ENCODE measurements at places on chromosomes 2 and 18. TPM values are rescaled to one million over a fixed set of nuclear protein-coding genes. Genes with fewer than 3 reads are reported as not detected.

DNA sequence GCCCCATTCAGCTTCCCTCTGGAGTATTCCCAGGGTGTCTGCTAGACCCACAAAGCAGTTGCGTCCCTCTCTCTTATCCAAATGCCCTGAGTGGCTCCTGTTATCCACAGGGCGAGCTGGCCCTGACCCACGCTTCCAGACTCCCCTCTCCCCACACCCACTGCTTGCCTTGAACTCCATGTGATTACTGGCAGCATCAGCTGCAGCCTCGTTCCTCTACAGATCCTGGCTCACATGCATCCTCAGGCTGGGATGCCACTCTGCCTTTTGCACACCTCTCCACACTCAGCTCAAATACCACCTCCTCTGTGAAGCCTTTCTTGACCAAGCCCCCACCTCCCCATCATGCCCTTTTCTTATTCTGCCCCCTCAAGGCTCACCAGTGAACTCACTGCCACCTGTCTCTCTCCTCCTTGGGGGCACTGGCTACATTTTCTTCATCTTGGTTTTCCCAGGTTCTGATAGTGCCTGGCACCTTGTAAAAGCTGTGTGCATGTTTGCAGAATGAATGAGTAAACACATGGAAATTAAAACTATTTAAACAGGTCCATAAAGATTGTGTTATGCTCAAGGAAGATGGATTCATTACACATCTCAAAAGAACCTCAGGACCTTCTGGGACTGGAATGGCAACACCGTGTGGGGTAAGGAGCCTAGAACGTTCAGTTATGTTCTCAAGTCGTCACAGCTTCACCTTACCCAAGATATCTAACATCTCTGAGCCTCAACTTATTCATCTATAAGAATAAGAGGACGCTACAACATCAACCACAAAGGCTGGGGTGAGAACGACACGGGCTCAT lies 165.0 kb downstream of the BCL2 start:
- no peak for DNase-seq

- DNase-seq = no peak
Measured at GRCh38 chr2:15939854-15940660, at the start of gene MYCN. Gene MYCN, plus strand, starts transcription at chr2:15940550. Its CDS starts 1,515 bp downstream, at chr2:15942065.

DNA sequence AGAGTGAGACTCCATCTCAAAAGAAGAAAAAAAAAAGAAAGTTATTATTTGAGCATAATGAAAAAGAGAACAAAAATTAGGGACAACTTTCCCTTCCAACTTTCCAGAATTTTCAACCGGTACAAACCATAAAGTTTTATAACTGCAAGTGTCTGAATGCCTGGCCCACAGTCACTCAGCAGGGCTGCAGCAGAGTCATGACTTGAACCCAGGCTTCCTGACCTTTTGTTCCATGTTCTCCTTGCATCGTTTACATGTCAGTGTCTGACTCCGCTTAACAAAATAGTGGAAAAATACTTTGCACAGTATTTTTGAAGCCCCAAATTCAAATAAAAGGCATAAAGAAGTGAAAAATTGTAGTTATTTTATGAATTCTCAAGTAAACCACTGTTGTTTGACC lies 82.7 kb downstream of the LTBP1 start:
- no peak for DNase-seq

GRCh38 chr2:109242654-109243331 lies 113.8 kb downstream of the SH3RF3 start:
- peak; percentile 67 for DNase-seq

DNA sequence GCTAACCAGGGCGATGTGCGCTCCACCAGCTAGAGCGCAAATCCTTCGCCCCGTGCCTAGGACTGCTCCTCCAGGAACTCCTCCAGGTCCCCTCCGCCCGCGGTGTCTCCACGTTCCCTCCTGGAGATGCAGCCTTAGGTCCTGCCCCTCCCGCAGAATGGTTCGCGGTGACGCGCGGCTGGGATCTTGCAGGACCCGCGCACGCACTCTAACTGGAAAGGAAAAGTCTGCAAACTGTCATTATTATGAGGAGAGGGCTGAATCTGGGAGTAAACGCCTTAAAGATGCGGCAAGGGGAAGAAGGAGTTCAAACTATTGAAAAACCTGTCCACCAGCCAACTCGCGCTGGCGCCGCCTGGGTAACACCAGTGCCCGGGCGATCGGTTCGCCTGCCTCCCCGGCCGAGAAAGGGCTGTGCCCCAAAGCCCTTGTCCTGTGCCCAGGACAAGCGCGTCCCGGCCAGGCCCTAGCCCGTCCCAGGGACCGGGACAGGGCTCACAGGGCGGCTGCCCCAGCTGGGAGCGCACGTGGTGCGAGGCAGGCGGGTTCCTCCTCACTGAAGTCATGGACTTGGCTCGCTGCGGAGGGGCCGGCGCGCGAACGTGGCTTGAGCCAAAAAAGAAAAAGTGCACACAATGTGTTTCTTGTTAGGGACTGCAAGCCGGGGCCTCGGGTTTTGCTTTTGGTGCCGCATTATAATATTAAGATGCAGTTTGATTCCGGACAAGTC lies 5.5 kb upstream of the ID2 start:
- DNase-seq = peak; percentile 94

DNA sequence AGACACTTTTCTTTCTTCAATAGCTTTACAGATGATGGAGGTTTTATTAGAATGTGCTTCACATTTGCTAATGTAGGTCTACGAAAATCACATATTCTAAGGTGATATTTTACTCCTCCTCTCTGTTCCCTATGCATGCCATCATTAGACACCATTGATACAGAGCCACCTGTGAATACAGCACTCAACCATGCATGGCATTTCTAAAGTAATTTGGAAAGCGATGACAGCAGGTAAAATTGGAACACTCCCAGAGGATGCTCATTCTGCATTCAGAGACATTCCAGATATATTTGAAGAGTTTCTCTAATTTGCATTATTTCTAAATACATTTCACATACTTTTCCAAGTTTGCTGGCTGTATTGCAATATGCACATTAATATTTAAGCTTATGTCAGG lies 65.3 kb upstream of the RIT2 start:
- DNase-seq = no peak

DNA sequence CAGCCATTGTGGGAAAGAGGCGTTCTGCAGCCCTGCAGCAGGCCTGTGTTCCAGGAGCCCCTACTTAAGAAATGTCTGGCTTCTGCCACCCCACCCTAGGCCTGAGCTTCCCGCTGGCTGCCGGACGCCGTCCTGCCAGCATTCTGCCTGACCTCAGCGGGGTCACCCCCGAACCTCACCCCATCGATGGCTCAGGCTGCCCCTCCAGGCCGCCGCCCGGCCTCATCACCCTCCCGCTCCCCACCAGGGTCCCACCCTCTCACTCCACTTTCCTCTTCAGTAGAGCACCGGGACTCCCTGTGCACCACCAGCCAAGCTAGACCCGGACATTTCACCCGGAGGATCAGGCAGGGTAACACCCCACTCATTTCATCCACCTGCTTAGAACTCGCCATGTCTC lies 73.6 kb upstream of the SALL3 start:
- DNase-seq = no peak

- DNase-seq = no peak
Measured at GRCh38 chr2:118671701-118672454, 175.6 kb downstream of the EN1 start.

GRCh38 chr2:235506291-235506996 lies 12.6 kb downstream of the AGAP1 start:
- no peak for DNase-seq

- DNase-seq = no peak
Measured at GRCh38 chr18:45541421-45541820, 73.9 kb upstream of the SLC14A2 start.

GRCh38 chr18:51082571-51083267 lies 52.7 kb downstream of the SMAD4 start:
- no peak for DNase-seq

The C2orf92 gene
- 10.3 TPM for total RNA-seq

The ACTR2 gene
- total RNA-seq = 255 TPM

The RGPD4 gene
- 0.39 TPM for total RNA-seq

The CENPA gene
- 1.2 TPM for total RNA-seq

Data from aorta (tissue), 5 donors.